ENCODE measurements at places on chromosomes 4 and X.

DNA sequence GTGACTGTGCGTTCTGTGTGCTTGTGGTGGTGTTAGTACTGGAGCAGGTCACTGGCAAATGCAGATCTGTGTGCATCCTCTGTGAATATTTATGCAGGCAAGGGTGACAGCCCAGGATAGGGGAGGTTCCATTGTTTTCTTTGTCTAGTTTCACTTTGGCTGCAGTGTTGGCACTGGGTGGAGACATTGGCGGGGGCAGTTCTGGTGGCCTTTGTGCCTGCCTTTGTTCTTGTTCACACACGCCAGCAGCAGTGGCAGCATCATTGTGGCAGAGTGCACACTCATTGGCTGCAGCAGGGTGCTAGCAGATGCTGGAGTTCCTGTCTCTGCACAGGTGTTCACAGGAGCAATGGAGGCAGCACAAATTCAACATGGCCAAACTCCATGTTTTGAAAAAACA is 495.3 kb downstream of the UBE2NL start:
- no peak for DNase-seq

DNA sequence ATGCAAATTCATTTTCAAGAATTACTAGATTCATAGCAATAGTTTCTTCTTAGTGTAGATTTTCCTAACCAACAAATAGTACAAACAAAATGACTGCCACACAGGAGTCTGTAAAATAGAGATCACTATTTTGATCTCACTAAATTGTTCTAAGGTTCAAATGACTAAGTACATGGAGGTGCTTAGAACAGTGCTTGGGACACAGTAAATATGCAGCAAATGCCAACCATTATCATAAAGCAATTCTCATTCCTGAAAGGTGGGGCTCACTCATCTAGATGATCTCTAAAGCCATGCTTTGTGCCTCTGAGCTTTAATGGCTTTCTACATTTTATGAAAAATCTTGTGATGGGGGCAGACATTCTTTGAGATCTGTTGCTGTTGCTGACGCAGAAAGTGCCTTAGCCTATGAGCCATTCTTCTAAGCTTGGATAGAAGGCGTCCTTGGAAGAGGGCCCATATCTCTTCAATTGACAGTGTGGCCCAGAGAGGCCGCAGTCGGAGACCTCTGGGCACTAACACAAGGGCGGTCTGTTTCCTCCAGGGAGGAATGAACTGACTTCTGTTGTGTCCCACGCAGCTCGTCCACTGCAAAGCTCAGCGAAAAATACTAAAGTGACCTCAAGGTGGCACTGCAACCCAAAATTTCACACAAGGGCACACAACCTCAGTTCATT is 23.5 kb downstream of the TLR10 start:
- no peak for DNase-seq

DNA sequence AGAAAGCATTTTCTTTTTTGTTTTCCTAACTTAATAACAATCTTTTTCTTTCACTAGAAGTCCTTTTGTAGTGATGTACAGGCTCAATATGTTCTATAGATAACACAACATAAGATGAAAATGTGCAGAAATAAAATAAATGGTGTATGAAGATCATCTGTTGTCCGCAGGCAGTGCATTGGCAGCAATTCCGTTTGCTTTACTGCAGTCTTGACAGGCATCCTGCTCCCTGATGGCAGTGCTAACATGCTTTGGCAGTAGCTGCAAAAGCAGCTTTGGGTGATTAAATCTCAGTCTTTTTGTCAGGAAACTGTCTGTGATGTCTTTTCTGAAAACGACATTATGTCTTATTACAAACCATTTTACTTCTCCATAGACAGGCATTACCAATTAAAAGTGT is 131.4 kb downstream of the TRAM1L1 start:
- DNase-seq: no peak

DNA sequence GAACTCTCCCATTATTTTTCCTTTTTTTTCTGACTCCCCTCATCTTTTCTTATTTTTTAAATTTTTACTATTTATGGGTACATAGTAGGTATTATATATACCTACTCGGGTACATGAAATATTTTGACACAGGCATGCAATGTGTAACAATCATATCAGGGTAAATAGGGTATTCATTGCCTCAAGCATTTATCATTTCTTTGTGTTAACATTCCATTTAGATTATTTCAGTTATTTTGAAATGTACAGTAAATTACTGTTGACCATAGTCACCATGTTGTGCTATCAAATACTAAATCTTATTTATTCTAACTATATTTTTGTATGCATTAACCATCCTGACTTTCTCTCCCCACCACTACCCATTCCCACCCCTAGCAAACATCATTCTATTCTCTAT is 33.8 kb upstream of the SLIT2 start:
- no peak for DNase-seq
